ENCODE measurements at places on chromosomes 2 and 18.

DNA sequence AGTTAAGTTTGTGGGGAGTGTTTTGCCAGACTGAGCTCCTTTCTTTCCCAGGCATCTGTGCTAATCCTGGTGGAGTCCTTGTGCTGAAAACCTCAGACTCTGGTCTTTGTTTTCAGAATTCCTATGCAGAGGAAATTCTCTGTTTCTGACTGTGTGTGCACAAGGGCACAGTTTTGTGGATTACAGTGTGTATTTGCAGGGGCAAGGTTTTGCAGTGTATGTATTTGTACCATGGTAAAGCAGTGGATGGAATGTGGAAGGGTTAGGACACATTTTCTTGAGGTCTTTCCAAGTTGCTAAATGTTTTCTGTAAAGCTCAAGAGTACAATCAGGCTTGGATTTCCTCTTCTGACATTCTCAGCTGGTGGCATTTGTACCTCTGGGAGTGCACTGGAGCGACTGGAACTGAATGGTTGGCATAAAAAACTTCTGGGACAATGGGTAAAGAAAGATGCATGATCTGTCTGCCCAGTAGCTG lies 139.5 kb upstream of the RND3 start:
- no peak for DNase-seq

DNA sequence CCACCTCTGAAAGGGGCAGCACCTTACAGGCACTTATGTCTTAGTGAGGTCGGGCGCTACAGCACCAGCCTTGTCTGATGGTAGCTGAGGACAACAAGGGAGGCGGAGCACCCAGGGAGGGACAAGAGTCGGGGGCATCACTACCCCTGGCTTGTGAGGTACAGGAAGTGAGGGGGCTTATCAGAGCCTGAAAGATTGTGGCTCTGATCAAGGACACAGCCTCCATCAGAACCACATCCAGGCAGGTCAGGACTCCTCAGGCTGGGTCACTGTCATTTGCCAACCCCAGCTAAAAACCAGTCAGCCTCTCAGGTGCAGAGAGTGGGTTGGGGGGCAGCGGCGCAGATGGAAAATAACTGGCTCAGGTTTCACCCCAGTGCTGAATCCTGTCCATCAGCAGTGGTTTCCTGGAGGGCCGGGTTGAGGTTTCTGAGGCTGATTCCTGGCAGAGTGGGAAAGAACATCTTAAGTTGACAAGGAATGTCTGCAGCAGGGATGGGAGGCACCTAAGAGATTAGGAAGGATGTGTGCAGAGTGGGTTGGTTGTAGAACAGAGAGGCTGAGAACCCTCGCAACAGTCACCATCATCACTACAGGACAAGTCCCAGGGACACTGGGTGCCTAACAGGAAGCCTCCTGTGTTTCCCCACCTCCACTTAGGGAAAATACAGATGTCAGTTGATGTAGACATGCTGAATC lies 45.3 kb downstream of the FBLN7 start:
- DNase-seq = no peak

DNA sequence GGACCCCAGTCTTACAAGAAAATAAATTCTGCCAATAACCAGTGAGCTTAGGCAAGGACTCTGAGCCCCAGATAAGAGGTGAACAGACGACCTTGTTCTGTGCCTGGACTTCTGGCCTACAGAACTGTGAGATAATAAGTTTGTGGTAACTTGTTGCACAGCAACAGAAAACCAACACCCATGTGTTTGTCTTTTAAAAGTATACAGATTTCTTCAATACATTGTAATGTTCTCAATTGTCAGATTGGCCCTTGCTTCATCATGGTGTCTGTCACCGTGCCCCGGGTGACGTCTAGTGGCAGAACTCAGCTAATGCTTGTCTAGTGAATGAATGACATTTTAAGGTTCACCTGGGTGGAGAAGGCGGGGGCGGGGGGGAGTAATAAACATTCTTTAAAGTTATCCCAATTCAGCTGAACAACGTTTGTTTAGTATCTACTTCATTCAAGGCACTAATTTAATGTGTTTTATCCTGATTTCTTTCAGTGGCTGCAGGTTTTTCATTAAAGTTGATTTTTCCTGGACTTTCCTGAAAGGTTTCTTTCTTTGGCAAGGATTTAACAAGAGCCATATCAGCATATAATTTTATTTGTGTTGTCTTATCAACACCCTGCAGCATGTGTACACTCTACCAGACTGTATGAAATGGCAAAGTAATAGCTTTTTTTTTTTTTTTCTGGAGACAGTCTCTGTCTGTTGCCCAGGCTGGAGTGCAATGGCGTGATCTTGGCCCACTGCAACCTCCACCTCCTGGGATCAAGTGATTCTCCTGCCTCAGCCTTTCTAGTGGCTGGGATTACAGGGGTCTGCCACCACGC lies 123.8 kb upstream of the DLX2 start:
- DNase-seq = no peak

DNA sequence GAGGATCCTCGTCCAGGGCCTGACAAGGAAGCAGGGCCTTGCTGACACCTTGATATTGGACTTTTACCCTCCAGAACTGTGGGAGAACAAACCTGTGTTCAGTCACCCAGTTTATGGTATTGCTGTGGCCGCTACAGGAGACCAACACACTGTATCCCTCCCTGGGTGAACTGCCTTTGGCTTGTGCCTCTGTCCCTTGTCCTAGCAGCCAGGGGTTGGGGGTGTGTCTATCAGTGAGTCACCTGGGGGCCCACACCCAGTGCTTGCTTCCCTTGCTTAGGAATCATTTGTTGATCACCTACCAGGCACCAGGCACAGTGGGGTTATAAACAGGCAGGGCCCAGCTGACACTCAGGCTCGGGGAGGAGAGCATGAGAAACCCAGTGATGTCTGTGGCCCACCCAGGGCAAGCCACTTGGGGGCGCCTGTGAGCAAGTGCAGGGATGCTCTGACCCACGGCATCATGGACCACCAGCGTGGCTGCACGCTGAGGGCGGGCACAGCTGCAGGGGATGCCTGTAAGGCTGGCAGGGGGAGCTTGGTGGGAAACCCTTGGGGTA lies 17.1 kb downstream of the TMEM185B start:
- DNase-seq = no peak

- DNase-seq = no peak
Measured at GRCh38 chr2:61694312-61695274, 156.4 kb upstream of the XPO1 start.

- no peak for DNase-seq
Measured at GRCh38 chr2:156452971-156453370, 16.8 kb downstream of the GPD2 start.

DNA sequence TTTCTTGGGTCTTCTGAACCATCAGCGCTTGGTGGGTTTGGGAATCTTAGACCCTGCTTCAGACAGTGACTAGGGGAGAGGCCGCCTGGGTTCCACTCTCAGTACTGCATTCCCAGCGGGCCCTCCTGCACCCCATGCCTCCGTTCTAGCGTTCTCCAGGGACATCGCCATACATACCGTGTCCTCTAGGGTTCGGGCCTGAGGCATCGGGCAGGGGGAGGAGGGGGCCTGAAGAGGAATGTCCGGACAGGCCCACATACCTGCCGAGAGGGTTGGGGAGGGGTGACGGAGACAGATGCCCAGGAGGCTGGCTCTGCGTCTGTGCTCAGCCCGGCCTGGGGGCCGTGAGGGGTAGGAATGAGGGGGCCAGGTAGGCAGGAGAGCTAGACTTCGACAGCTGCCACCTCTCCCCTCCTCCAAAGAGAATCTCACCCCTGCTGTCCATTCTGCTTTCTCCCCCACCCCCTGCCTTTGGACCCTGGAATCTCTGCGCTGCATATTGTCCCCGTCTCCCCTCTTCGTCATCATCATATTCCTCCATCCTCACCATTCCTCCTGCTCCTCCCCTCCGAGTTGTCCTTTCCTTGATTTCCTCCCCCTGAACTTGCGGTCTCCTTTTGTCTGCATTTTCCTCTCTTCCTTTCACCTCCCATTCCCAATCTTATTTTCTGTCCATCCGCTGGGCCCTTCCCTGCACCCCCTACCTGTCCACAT lies 7.8 kb upstream of the WNT10A start:
- DNase-seq = no peak

- no peak for DNase-seq
Measured at GRCh38 chr2:55887901-55888624, 35.5 kb downstream of the EFEMP1 start.

DNA sequence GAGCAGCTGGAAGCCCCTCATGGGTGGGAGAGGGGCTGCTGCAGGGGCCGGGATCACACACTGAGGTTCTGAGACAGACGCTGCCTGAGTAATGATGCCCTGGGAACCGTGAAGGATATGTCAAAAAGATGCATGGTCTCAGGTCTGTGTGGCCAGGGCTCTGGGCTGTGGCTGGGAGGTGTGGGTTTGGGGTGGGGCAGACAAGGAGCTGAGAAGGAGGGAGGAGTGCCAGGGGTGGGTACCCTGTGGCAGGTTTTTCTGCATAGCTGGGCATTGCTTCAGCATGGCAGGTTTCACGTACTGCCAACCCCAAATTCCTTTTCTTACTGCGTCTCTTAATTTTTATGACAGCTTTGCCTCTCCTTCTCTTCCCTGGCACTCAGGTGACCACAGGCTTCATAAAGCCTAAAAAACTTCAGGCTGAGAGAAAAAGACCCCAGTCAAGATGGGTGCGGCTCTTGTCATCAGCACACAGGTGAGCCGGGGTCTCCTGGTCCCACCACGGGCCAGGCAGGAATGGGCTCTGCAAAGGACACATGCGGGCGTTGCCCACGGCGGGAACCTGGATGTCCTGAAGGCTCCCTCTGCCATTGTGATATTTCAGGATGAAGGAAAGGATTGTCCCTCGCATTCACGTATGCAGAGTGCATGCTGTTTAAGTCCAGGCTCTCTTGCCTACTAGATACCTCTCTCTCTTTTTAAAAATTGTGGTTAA lies 18.0 kb downstream of the MALL start:
- no peak for DNase-seq

GRCh38 chr2:188028739-188029138 lies 262.9 kb upstream of the GULP1 start:
- no peak for DNase-seq

DNA sequence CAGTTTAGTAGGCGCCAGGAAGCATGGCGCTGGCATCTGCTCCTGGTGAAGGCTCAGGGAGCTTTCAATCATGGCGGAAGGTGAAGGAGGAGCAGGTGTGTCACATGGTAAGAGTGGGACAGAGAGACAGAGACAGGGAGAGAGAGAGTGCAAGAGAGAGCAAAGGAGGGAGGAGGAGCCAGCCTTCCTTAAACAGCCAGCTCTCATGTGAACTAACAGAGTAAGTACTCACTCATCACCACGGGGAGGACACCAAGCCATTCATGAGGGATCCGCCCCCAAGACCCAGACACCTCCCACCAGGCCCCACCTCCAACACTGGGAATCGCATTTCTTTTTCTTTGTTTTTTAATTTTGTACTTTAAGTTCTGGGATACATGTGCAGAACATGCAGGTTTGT lies 40.8 kb upstream of the CLASP1 start:
- DNase-seq = no peak

Measured in chondrocyte (in vitro differentiated cells).